ENCODE measurements at places on chromosomes 1 and 21. TPM values are rescaled to one million over a fixed set of nuclear protein-coding genes. Genes with fewer than 3 reads are reported as not detected.

Gene AADACL4
- not detected for total RNA-seq

Gene KCNT2
- 0.06 TPM for total RNA-seq

Gene SYCP1
- not detected for total RNA-seq

Gene COL24A1
- 0.03 TPM for total RNA-seq

Gene CELA2B
- not detected for total RNA-seq

Gene C8B
- not detected for total RNA-seq

Gene PTGFR
- not detected for total RNA-seq

Gene GPBP1L1
- 35.7 TPM for total RNA-seq

Gene ADAM30
- not detected for total RNA-seq

Gene MATN1
- total RNA-seq, result 0.10 TPM

Gene COX20
- 47.6 TPM for total RNA-seq

Gene INAVA
- 40.5 TPM for total RNA-seq

Gene COL6A1
- total RNA-seq, result 18.6 TPM

Gene SIK1
- total RNA-seq, result 9.8 TPM

Gene TCHHL1
- total RNA-seq, result not detected

Gene FCMR
- total RNA-seq, result 4.4 TPM

Data from A549 treated with DMSO at 1 μM for 4 hours (cell line).